ENCODE measurements at places on chromosomes 1 and 21.

DNA sequence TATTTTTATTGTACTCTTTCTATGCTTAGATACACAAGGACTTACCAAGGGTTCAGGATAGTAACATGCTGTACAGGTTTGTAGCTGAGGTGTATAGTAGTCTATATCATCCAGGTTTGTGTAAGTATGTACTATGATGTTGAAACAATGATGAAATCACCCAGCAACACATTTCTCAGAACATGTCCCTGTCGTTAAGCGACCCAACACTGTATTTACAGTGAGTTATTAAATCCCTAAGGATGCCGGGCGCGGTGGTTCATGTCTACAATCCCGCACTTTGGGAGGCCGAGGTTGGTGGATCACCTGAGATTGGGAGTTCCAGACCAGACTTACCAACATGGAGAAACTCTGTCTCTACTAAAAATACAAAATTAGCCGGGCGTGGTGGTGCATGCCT lies 21.6 kb upstream of the RCOR3 start:
- DNase-seq: no peak

DNA sequence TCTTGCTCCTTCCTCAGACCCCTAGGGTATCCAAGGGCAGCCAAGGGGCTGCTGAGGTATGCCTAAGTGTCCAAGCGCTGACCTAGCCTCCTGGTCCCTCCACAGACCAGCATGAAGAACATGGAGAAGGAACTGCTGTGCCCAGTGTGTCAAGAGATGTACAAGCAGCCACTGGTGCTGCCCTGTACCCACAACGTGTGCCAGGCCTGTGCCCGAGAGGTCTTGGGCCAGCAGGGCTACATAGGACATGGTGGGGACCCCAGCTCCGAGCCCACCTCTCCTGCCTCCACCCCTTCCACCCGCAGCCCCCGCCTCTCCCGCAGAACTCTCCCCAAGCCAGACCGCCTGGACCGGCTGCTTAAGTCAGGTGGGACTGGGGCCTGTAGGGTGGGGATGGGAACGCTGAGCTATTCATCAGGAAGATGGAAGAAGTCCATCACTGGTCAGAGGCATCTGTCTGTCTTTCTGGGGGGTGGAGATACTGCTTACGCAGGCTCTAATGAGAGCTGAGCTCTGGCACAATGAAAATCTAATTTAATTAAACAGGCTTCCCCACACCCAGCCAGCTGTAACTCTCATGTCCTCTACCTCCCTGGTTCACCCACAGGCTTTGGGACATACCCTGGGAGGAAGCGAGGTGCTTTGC lies 1.8 kb downstream of the TRIM46 start:
- DNase-seq: no peak

- DNase-seq: no peak
Observed at GRCh38 chr1:198809247-198809646, 170.4 kb downstream of the PTPRC start.

GRCh38 chr1:175894581-175894980 lies 151.2 kb upstream of the TNR start:
- DNase-seq: no peak

GRCh38 chr21:15742052-15742670 lies 12.4 kb downstream of the USP25 start:
- no peak for DNase-seq

Data from NCI-H1417 treated with DMSO at 0.1 percent for 48 hours (cell line).